ENCODE measurements at places on chromosomes 7 and 10.

GRCh38 chr7:145143685-145144084, 307.8 kb upstream of the TPK1 start:
- DNase-seq: no peak

DNA sequence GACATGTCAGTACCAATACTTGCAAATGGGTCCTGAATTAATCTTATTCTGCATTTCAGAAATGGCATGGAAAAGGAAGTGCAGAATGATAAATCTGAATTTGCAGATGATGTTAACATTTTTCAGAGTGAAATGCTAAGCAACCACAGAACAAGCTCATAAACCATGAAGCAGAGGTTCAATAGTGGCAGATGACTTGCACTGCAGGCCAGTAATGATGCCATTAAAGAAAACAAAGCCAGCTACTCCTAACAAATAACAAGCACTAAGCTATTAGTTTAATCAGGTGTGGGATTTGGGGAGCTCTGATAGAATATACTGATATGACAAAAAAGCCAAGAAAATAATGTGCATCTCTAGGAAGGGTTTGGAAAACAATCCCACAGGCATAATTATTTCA, 85.4 kb downstream of the FAM13C start:
- DNase-seq: no peak

- no peak for DNase-seq
These were observed 373.3 kb downstream of the HTR7 start for GRCh38 chr10:90484518-90484917.

- DNase-seq: peak; percentile 76
These were observed 2.0 kb upstream of the TNRC18 start for GRCh38 chr7:5425507-5426225.

DNA sequence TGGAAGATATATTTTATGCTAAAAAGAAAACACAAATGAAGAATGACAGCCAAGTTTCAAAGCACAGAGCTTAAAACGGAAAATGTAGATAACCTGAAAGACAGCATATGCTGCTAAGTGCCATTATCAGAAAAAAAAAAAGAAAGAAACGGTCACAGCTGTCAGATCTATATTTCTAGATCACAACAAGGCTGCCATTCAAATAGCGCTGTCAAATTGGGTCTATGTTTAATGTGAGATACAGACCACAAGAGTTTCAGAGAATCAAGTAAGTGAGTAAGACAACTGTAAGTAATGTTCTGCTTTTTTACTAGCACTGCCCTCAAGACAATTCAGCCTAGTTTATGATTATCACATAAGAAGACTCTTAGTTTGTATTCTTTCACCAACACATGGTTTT, 66.1 kb upstream of the RNF148 start:
- DNase-seq: no peak

GRCh38 chr10:119030421-119031250, 1.1 kb downstream of the NANOS1 start:
- DNase-seq: no peak

- DNase-seq: no peak
These were observed 86.3 kb downstream of the ALOX5 start for GRCh38 chr10:45460235-45460878.

All from ureter (tissue), 1 donor.